ENCODE measurements at places on chromosomes 12 and 14. TPM values are rescaled to one million over a fixed set of nuclear protein-coding genes. Genes with fewer than 3 reads are reported as not detected.

Gene PIWIL1
- not detected for total RNA-seq

Gene CAPZA3
- not detected for total RNA-seq

Gene PKP2
- total RNA-seq: 49.9 TPM

Gene KRT6C
- total RNA-seq: not detected

Gene RD3L
- total RNA-seq: not detected

Gene MSI1
- 12.8 TPM for total RNA-seq

Gene CCDC175
- total RNA-seq: not detected

Gene OR10G3
- total RNA-seq: not detected

Gene RAB35
- 16.9 TPM for total RNA-seq

Gene SDS
- total RNA-seq: not detected

Gene IFI27
- 0.23 TPM for total RNA-seq

Gene PCED1B
- 5.1 TPM for total RNA-seq

Gene KRT78
- total RNA-seq: not detected

Gene RFLNA
- 20.4 TPM for total RNA-seq

Gene DNAJC22
- 0.10 TPM for total RNA-seq

Gene FSCB
- 0.12 TPM for total RNA-seq

Data from GM23338 (cell line).